ENCODE measurements at places on chromosomes 1 and 21.

DNA sequence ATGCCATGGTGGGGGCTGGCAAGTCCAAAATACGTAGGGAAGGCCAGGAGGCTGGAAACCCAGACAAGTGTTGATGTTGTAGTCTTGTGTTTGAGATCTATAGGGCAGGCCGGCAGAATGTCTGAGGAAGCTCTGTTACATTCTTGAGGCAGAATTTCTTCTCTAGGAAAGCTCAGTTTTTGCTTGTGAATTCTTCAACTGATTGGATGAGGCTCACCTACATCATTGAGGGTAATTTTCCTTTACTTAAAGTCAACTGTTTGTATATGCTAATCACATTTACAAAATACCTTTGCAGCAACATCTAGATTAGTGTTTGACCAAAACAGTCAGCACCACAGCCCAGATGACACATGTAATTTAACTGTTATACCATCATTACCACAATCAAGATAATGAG, 37.0 kb downstream of the PATJ start:
- DNase-seq: no peak

GRCh38 chr21:28099001-28099705, 893.5 kb downstream of the LTN1 start:
- DNase-seq: no peak

DNA sequence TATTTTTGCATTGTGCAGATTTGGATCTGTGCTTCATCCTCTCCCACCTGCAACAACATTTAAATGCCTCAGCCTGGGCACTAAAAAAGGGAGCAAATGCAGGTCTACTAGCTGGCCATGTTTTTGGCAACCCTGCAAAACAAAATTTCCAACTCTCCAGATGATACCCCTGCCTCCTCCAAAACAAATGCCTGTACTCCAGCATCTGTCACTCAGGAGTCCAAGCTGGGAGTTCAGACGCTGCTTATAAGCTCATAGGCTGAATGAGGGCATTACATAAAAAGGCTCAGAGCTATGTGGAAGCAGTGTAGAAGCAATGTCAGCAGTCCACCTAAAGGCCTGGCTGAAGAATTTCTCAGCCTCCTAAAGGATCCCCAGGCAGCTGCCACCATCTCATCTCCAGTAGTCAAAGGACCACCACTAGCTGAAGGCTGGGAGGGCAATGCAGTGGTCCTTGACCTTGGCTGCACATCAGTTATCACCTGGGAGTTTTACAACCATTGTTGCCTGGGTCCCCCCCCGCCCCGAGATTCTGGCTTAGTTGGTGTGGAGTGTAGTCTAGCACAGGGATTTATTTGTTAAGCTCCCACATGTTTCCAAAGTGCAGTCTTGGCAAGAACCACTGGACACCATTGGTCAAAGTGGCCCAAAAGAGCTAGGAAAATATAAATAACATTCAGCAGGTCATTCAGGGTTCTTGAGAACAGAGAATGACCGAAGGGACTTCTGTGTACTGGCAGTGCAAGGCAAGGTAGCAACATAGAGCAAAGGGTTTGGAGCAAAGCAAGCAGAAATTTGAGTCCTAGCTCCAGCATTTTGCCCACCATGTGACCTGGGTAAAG, 57.2 kb downstream of the ITPKB start:
- DNase-seq: no peak

GRCh38 chr1:240794046-240794843, 182.3 kb upstream of the GREM2 start:
- DNase-seq: no peak

GRCh38 chr1:42739753-42740700, at the start of gene CLDN19:
Gene CLDN19, minus strand, starts transcription at chr1:42740236. Its CDS starts 173 bp downstream, at chr1:42740063.
- no peak for DNase-seq

DNA sequence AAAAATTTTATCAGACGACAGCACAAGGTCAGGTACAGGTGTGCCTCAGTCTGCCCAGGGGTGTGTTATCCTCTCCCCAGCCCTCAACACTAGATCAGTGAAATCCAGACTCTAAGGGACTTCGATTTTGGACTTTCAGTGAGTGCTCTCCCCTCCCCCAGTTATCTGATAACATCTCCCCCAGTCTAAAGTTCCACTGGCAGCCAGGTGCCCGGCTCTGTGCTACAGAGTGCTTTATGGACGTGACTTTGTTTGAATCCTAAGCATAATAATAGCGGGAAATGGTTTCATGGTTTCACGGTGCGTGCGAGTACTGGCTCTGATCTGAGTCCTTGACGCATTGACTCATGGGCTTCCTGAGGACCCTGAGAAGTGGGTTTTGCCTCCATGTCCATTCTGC, 3.2 kb downstream of the SPSB1 start:
- no peak for DNase-seq

DNA sequence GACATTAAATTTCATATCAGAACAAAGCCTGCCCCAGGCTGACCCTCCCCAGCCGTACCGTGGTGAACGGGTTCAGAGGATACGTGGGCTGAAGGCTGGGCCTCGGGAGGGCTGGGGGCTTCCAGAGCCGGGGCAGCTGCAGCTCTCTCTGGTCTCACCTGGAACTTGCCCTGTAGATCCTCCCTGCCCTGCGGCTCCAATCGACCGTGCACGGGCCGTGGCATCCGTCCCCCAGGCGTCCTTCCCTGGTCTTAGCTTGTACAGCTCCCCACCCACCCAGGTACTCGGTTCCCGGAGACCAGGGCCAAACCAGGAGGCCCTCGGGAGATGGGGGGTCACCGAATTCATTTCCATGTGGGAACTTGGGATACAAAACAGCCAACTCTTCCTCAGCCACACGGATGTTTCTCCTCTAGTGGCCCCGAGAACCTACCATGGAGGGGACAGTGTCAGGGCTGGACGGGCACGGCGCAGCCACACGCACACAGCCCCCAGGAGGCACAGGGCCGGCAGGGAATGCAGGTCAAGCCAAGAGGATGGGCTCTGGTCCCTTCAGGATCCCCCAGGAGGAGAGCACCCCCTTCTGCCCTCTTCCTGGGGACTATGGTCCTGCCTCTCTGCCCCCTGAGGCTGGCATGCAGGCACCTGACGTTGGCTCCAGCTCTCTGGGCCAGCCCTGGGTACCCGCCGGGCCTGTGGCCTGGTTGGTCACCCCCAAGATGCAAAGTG, 3.1 kb downstream of the B3GALT6 start:
- no peak for DNase-seq

DNA sequence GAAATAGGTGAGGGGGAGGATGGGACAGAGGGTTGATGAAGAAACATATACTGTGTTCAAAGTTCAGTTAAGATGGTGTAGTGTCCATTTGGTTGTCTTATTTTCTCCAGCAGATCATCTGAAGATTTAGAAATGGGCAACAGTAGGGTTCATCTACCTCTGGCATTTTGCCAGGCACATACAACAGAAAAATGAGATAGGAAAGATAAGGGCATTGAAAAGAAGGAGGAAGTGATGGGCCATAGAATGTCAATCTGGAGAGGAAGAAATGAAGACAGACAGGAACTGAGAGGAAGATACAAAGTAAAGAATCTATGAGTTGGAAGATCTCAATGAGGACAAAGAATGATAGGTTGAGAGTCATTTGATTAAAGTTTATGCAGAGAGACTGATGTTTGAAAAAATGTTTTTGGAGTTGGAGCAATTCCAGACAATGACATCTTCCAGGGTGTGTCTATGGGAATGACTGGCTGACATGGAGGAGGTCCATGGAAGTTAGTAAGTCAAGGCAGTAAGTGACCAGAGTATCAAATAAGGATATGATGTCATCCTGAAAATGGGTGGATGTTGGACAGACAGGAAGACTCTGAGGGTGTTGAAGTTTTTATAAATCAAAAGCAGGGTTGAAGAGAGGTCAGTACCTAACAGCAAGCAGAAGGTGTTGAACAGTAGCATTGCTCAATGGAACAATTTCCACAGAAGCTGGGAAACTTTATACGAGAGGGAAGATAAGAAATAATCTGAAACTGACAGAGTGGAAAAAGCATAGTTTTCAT, 18.7 kb upstream of the CD55 start:
- DNase-seq: no peak

DNA sequence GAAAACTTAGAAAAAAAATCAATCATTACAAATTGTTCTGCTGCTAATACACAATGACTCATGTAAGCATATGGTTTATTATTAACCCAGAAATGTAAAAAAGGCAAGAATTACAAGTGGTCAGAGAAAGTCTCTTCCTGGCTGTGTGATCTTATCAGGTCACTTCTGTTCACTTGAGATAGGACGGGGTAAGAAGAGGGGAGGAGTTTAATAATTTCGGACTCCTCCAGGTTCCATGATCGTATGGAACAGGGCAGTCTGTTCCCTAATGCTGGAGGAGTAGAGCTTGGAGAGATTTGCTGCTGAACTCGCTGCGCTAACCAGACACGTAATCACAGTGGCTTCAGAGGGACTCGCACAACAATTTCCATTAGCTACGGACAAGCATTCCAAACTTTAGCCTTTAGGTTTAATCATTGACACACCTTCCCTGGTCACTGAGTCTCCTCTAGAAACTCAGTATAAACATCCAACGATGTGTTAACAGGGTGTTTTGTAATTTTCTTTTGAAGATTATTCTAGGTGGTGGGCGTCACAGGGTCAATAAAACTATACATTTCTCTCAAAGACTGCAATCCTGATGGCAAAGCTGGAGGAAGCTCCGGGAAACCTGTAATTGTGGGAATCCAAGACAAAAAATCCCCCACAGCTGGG, 1.3 kb downstream of the CRYZ start:
- DNase-seq: no peak
